ENCODE measurements at places on chromosomes 1 and 21.

- no peak for DNase-seq
These were observed 85.8 kb upstream of the CAMK1G start for GRCh38 chr1:209497729-209498128.

GRCh38 chr21:29219165-29219770 is 79.5 kb upstream of the BACH1 start:
- peak; percentile 84 for DNase-seq

DNA sequence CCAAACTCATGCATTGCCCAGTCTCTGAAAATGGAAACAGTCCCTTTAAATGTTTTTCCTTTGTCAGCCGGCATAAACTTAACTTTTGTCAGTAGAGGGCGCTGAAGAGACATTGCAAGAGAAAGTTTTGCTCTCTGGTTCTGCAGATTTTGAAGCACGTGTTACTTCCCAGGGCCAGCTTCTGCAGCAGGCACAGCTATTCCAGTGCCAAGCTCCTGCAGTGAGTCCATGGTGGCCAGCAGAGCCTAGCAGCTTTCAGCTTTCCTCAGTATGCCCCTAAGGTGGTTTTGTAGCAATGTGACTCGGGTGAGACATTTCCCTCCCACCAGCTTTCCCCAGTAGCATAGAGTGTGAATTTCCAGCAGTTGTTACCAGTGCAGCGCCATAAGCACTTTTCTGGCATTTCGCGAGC is 2.6 kb upstream of the IFI44L start:
- peak; percentile 95 for DNase-seq

GRCh38 chr21:33022489-33022827 is 3.3 kb upstream of the OLIG2 start:
- DNase-seq = no peak
